NCI-H1436 (cell line): ENCODE measurements at places on chromosomes 5 and 9.

- DNase-seq: no peak
Measured at GRCh38 chr9:136619742-136620440, 42.8 kb upstream of the EGFL7 start.

DNA sequence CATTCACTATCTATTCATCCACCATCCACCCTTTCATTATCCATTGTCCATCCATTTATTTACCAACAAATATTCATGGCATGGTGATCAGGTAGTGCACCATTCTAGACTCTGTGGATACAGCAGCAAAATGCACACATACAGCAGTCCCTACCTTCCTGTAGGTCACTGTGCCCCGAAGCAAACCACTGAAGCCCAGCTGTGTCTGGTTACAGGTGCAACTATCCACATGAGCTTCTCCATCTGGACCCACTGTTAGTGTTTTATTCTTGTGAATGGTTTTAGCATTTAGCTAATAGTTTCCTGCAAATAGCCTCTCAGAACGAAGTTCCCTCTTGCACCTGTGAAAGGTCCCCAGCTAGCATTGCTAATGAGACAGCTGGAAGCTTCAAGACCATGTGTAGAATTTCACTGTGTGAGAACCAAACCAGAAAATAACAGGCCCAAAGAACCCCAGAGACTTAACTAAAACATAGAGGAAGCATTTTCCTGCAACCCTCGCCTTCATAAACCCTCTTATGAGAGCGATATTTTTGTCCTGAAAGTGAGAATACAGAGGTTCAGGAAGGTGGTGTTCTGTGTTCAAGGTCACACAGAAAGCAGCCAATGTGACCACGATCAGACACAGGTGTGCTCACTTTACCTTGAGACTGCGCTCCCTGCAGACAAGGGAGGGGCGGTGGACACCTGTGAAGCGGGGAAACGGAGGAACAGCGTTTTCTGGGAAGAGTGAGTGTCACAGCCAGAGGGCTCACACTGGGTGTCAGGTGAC, 18.5 kb downstream of the PAEP start:
- no peak for DNase-seq

- DNase-seq: no peak
Measured at GRCh38 chr5:143585970-143586369, 182.5 kb upstream of the NR3C1 start.

DNA sequence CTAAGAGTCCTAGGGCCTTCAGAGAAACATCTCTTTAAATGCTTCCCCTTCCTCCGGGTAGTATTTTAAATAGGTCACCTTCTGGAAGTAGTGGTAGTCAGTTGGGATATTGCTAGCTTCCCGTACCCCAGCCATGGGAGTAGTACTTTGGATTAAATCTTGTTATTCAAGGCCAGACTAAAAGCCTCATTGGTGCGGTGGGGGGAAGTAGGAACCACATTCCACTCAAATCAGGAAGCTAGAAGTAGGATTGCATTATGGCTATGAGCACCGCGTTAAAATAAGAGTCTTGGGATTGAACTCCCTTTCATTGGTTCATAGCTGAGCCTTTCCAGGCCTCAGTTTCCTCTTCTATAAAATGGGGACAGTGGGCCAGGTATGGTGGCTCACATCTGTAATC, 6.7 kb downstream of the KCNIP1 start:
- no peak for DNase-seq

GRCh38 chr9:21580636-21581378, 98.7 kb upstream of the IFNE start:
- DNase-seq: no peak

GRCh38 chr9:86555661-86556060, 201.5 kb upstream of the TUT7 start:
- no peak for DNase-seq

DNA sequence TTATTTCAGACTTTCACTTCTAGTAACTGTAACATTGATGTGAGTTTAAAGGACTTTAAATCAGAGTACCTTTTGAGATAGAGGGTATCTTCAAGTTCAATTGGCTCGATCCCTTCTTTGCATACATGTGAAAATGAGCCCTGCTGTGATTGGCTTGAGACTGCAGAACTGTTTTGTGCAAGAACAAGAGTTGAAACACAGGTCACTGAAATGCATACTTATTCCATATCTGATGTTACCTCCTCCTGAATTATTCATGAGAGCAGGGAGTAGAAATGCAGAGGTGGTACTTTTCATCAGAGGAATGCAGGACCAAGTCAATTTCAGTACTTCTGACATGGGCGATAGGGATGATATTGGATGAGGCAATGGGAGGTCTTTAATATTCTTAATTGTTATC, 459.5 kb downstream of the TLR4 start:
- DNase-seq: no peak

DNA sequence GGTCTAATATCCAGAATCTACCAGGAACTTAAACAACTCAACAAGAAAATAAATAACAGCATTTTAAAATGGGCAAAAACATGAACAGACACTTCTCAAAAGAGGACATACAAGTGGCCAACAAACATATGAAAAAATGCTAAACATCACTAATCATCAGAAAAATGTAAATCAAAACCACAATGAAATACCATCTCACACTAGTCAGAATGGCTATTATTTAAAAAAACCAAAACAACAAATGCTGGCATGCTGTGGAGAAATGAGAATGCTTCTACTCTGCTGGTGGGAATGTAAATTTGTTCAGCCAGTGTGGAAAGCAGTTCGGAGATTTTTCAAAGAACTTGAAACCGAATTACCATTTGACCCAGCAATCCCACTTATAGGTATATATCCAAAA, 63.1 kb downstream of the ADAMTS6 start:
- DNase-seq: no peak

DNA sequence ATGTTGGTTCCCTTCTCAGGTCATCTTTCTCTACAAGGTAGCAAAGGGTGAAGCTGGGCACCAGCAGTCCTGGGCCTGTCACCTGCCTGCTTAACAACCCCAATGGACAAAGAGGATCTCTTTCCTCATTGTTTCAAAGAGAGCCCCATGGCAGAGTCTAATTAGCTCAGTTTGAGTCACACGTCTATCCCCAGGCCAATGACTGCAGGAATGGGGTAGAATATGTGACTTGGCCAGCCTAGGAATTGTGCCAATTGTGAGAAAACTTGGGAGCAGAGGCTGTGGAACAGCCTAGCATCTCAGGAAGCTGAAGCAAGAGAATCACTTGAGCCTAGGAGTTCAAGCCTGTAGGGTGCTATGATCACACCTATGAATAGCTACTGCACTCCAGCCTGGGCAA, 3.6 kb upstream of the RAPGEF1 start:
- no peak for DNase-seq

- no peak for DNase-seq
Measured at GRCh38 chr5:142078706-142079105, 29.9 kb upstream of the NDFIP1 start.

GRCh38 chr9:124272118-124272517, 14.4 kb downstream of the NEK6 start:
- DNase-seq: no peak

- no peak for DNase-seq
Measured at GRCh38 chr5:77851176-77852067, 75.3 kb upstream of the TBCA start.

DNA sequence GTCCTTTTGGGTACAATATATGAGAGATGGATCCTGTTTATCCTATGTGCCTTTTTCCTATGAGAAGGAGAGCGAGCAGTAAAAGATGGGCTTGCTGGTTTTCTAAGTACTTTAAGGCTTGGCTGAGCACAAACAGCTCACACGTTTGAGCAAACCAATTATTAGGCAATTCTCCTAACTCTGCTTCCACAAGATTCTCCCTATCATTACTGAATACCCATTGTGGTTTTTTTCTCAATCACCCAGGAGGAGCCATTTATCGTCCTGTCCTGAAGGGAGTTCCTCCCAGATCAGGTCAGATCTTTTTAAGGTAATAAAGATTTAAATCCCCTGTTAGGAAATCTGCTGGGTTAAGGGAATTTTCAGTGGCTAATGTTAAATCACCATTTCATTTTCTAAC, 19.4 kb upstream of the C1QTNF3 start:
- no peak for DNase-seq

DNA sequence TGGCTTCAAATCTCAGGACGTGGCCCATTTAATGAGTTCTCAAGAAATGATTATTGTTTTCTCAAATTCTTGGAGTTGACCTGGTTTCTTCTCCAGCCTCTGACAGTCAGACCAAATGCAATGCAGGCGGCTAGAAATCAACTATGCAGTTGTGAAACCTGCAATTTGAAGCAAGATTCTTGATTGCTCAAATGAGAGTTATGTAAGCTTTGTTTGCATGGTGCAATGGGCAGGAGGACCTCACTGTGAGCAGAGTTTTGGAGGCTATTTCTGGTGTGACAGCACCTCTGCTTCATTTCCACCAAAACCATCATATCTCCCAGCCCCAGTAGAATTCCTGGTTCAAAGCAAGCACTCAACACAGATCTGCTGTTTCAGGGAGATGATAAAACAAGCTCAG, 500.0 kb upstream of the KLF4 start:
- DNase-seq: no peak

- DNase-seq: no peak
Measured at GRCh38 chr9:30039712-30040111, 2344.7 kb upstream of the ACO1 start.

- DNase-seq: no peak
Measured at GRCh38 chr5:33688066-33688465, 203.7 kb downstream of the ADAMTS12 start.

GRCh38 chr9:136419092-136419420, 8.6 kb downstream of the PMPCA start:
- no peak for DNase-seq

DNA sequence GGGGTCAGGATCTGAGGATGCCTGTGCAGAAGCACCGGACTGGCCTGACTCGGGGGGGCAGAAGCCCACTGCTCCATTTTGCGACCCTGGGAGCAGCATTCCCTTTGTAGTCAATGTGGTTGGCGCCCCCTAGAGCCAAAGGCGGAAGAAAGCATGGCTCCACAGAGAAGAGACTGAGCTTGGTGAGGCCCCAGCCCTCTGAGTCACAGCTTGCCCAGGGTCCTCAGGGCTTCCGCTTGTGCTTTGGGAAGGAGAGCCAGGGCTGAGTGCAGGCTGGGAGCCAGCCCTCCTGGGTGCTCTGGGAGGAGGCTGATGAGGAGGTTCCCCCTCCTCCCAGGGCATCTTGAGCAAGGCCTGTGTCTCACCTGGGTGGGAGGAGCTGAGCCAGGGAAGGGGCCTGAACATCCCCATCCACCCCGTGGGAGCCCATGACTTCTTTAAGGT, 5.5 kb upstream of the AQP3 start:
- DNase-seq: peak; percentile 9

DNA sequence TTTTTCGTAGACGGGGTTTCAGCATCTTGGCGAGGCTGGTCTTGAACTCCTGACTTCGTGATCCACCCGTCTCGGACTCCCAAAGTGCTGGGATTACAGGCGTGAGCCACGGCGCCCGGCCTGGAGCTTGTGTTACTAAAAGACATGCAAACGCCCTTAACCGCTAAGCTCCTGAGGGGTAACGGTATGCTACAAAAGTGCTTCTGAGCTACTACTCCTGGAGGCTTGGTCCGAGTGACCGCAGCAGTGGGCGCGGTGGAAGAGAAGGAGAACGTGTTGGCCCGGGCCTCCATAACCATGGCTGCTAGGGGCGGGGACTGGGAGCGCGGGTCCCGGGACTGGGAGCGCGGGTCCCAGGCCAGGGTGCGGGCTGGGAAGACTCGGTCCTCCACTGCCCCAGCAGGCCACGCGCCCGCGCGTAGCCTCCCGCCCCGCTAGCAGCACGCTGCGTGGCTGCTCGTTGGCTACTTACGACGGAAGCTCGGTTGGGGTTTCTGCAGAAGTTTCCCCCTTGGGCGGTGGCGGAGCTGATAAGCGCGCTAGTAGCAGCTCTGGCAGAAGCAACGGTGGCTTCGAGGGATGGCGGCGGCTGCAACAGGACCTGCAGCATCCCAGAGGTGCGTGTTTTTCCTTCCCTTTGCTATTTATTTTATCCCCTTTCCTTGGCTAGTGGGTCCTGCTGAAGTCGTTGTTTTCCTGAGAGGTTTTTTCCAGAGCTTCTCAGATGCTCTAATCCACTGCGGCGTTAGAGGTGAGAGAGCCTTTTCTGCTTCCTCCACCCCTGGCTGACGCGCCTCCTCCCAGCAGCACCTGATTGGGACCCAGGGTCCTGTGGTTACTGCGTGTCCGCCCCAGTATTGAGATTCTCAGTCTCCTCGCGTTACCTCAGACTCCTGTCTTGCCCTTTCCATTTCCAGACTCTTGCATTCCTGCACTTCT, 69.2 kb upstream of the CCDC180 start:
- peak; percentile 71 for DNase-seq

- DNase-seq: no peak
Measured at GRCh38 chr5:88298425-88298824, 29.8 kb upstream of the TMEM161B start.

DNA sequence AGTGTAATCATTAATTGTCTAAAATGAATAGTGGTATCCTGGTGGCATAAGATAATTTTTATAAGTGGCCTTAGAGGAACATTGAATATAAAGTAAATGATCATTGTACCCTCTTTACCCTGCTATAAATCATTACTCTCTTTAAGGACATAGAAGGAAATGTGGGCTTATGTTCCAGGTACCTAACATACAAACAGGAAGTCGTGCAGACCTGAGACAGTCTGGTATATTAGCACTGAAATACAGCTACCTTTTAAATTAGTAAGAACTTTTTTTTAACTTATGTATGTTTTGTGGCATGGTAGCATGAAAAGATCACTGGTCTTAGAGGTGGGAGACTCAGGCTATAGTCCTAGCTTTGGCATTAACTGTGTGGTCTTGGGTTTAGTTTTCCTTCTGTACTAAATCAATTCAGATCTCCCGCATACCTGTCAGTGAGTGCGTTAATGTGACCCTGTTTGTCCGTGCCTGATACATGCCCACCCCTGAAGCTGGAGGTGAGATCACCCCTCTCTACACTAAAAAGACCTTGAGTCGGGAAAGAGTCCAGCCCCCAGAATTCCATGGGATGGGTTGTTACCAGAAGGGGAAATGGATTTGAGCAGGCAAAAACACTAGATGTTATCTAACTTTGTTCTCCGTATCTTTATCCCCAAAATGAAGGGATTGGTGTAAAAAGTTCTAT, 59.4 kb upstream of the ERBIN start:
- no peak for DNase-seq

- DNase-seq: no peak
Measured at GRCh38 chr9:115291841-115292240, 173.9 kb upstream of the TNC start.

GRCh38 chr5:136734628-136735027, 369.3 kb upstream of the TRPC7 start:
- DNase-seq: no peak

GRCh38 chr9:96476013-96476412, 26.0 kb downstream of the HABP4 start:
- no peak for DNase-seq

DNA sequence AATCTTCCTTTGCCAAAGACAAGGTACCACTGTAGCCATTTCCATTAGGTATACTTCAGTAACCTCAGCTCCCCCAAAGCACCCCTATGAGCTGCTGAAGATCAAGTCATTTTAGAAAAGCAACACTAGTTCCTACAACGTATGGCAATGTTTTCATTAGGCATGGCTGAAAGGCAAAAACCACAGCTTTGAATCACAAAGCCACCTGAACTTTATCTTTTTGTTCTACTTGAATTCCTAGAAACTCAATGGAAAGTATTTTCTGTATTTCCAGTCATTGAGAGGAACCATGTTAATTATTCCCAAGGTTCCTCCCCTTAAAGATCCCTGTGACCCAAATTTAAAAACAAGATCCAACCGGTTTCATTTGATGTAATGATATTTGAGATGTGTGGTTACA, 152.1 kb downstream of the EFNA5 start:
- DNase-seq: no peak

GRCh38 chr9:4686112-4686511, 6.7 kb downstream of the CDC37L1 start:
- no peak for DNase-seq
